ENCODE measurements at places on chromosomes 5 and 9. TPM values are rescaled to one million over a fixed set of nuclear protein-coding genes. Genes with fewer than 3 reads are reported as not detected.

PDLIM4 gene
- total RNA-seq, result 1.6 TPM

GEMIN5 gene
- total RNA-seq, result 14.8 TPM

HBEGF gene
- total RNA-seq, result 3.0 TPM

PCDHB2 gene
- total RNA-seq, result 0.27 TPM

DOK3 gene
- total RNA-seq, result 57.1 TPM

IGFBPL1 gene
- total RNA-seq, result under 0.01 TPM

C5orf63 gene
- 2.2 TPM for total RNA-seq

LHFPL2 gene
- total RNA-seq, result 19.7 TPM

CDH9 gene
- total RNA-seq, result 2.7 TPM

RCL1 gene
- 29.4 TPM for total RNA-seq

PHYHD1 gene
- 3.2 TPM for total RNA-seq

MLANA gene
- total RNA-seq, result not detected

MYMK gene
- not detected for total RNA-seq

PCDHB13 gene
- under 0.01 TPM for total RNA-seq

TMEM174 gene
- total RNA-seq, result not detected

PCDH12 gene
- 0.54 TPM for total RNA-seq

PCDHGB1 gene
- 0.27 TPM for total RNA-seq

NXNL2 gene
- 0.54 TPM for total RNA-seq

SURF4 gene
- 196 TPM for total RNA-seq

ZNF879 gene
- total RNA-seq, result 5.4 TPM

FABP6 gene
- not detected for total RNA-seq

PITX1 gene
- under 0.01 TPM for total RNA-seq

NUTM2G gene
- total RNA-seq, result not detected

ACTBL2 gene
- total RNA-seq, result not detected

ADAMTSL1 gene
- under 0.01 TPM for total RNA-seq

CCDC180 gene
- total RNA-seq, result 4.0 TPM

UNC5A gene
- not detected for total RNA-seq

PCDHGA5 gene
- total RNA-seq, result 1.1 TPM

ANKRD31 gene
- under 0.01 TPM for total RNA-seq

FAM221B gene
- total RNA-seq, result not detected

KIF20A gene
- 2.4 TPM for total RNA-seq

Data from hematopoietic multipotent progenitor cell (in vitro differentiated cells).